Uterine smooth muscle cell (primary cell): ENCODE measurements at places on chromosomes 1 and 21. TPM values are rescaled to one million over a fixed set of nuclear protein-coding genes. Genes with fewer than 3 reads are reported as not detected.

SLC66A1 gene
- total RNA-seq = 22.6 and 23.2 TPM in 2 replicates

AADACL4 gene
- total RNA-seq = under 0.01 TPM in 1 of 2 replicates, not detected in the other

SIM2 gene
- under 0.01 and 0.62 TPM in 2 replicates for total RNA-seq

TMCC2 gene
- 3.2 and 4.7 TPM in 2 replicates for total RNA-seq
